NB4 (cell line): ENCODE measurements at places on chromosomes 2 and 18.

DNA sequence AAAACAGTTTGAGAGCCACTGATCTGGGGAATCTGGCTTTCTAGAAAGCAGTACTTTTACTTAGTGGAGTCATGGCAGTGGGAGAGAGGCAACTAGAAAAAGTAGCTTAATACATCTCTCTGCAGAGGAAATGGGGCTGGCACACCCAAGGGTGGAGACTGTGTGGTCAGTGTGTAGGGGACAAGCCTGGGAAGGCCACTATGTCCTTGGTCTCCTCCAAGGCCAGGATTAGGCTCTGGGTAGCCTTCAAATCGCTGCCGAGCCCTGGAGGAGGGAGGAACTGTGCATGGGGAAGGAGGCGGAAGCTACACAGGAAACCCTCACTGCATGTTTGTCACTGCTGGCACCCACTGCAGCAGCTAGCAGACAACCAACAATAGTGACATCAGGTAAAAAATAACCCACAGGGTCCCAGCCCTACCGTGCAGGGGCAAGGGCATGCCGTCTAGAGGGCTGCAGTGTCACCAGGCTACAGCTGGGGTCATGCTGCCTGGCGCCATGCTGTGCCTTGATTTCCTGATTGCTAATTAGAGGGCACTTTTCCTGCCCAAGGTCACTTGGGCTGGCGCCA is 34.8 kb downstream of the LBH start:
- DNase-seq, result no peak

- no peak for DNase-seq
These were observed 171.7 kb upstream of the ETAA1 start for GRCh38 chr2:67225287-67225973.

DNA sequence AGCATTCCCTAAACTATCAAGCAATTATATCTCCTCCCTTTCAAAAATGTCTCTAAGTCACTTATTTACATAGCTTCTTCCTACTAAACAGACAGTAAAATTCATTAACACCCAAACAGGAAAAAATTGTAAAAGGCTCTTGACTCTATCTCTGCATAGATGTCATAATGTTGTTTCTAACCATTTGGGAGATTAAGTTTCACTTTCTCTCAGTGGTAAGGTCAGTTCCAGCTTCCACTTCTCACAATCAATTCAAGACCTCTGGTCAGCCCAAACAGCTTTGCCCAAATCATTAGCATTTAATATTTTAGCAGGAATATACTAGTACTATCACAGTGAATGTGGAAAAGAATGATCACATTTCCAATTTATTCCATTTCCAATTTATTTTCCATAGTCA is 374.3 kb upstream of the MC4R start:
- DNase-seq, result no peak

DNA sequence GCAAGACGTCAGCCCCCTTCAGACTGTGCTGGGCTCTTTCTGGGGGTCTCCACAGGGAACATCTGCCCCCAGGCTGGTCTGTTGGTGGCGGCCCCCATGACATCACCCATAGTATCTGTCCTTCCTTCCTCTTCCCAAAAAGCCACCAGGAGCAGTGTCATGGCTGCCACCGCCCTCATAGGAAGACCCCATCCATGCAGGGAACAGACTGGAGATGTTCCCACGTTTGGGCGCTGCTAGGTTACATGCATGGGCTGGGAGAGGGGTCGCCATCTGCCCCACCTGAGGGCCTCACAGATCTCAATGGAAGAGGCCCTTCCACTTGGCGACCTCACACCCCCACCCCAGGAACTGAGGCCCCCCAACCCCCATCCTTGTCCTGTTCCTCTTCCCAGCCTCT is 5.1 kb downstream of the SPATA3 start:
- no peak for DNase-seq

DNA sequence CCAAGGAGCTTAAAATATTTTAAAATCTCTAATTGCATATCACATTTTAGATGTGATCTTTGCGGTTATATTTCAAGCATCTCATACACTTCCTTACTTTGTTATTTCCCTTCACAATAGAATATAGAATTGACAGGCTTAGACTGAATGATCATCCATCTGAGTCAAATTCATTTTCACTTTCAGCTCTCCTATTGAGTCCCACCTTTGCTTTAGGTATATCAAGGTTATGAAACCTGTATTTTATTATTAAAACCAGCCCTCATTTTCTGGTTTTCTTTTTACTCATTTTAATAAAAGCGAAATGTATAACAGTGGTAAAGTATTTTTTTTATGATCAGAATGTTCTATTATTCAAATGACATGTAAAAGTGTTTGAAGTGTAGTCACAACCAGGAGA is 162.9 kb upstream of the KYNU start:
- DNase-seq, result no peak

DNA sequence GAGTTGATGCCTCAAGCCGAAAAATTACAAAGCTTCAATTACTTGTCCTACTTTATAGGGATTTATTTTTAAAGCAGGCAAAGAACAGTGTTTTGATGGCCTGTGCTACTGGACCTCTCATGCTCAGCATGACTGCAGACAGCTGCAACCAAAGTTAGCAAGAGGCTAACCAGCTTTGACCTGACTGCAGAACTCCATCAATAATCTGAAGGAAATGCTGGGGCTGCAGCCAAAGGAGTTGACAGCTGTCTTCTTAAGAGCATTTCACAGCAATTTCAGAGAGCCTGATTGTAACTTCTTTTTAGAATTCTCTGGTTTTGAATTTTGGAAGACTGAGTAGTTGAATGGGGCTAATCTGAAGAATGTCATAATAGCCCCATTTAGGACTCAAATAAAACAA is 46.5 kb upstream of the SESTD1 start:
- DNase-seq, result no peak

GRCh38 chr2:19797871-19798270 is 103.9 kb downstream of the TTC32 start:
- no peak for DNase-seq
